AML-193 (cell line): ENCODE measurements at places on chromosomes 1 and 21.
A peak's percentile ranks its signal among the peaks of the same experiment; 100 is the strongest.

GRCh38 chr1:35539073-35539823 is 18.0 kb downstream of the KIAA0319L start:
- peak; percentile 23 for DNase-seq

DNA sequence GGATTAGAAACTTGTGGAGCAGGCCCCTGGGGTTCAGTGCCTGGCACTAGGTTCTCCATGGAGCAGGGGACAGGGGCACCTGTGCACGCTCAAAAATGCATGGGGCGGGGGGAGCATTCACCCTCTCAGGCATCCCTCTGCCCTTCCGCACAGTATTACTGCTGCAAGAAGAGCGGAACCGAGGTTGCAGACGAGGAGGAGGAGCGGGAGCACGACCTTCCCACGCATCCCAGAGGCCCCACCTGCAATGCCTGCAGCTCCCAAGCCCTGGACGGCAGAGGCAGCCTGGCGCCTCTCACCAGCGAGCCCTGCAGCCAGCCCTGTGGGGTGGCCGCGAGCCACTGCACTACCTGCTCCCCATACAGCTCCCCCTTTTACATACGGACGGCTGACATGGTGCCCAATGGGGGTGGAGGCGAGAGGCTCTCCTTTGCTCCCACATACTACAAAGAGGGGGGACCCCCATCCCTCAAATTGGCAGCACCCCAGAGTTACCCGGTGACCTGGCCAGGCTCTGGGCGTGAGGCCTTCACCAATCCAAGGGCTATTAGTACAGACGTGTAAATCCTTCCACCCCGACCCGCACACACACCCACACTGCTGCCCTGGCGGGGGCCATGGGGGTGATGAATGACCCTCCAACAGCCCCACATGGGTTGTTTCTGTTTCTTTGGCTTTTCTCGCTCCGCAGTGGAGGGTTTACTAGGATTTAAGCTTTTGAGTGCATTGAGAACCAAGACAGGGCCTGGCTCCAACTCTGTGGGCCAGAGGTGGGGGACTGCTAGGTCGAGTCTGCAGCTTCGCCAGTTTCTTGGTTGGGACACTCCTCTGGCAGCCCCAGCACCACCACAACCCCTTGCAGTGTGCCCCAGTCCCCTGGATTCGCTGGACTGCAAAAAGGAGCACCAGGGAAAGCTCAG is 63.7 kb downstream of the TOR1AIP2 start:
- DNase-seq = no peak

DNA sequence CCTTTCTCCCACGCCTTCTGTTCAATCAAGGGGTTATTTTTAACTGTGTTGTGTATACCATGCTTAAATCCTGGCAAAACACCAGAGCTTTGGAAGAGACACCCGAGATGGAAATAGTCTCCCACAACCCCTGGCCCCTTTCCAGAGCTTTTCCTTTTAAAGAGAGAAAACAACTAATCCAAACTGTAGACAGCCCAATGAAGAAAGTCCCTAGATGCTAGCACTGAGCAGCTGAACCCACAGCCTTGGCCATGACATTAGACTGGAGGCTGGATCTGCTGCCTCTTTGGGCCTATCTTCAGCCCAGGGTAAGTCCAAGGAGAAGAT is 64.9 kb upstream of the ARTN start:
- no peak for DNase-seq

- DNase-seq = no peak
These were observed 118.9 kb downstream of the OSBPL9 start for GRCh38 chr1:51735746-51736254.

- DNase-seq = peak; percentile 86
These were observed 6.7 kb downstream of the TRPM2 start for GRCh38 chr21:44360159-44360558.

- no peak for DNase-seq
These were observed 820.5 kb upstream of the TMPRSS15 start for GRCh38 chr21:19224090-19224489.

DNA sequence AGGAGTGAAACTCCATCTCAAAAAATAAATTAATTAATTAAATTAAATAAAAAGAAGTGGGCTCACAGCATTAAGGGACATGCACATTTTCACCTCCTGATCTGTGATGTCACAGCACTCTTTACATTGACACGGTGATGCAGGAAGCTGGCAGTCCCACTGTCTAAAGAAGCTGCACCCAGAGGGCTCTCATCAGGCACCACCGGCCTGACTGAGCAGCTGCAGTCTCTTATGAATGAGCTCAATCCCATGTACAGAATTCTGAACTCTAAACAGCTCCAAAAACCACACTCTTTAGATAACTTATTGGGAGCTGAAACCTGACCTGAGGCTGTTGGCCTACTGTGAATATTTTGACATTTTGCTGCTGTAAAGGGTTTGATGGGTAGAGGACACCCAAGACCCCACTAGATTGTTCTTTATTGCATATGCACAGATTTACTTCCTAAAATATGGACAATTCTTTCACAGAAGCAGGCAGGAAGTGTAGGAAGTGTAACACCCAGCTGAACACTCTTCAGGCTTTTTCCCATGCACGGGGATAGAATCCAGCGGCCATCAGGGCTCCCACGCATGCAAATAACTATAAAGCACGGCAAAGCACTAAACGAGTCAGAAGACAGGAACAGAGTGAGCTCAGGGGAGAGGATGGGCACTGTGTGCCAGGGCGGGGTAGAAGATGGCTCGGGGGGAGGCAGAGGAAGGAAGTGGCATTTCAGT is 46.2 kb downstream of the L1TD1 start:
- DNase-seq = no peak

DNA sequence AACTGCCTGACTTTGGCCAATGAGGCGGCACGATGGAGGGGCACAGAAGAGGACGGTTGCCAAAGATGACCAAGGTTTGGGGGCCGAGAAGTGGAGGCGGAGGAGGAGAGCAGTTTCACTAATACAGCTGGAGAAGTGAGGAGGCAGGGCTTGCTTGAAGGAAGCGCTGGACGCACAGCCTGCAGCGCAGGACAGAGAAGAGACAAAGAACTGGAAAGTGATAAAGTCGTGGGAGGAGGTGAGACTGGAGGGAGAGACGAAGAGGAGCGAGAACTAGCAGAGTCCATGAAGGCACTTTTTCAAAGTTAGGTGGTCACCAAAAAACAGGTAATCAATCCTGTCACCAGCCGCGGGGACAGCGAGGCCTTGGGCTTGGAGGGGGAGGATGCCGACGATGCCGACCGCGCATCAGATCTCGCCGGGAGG is 771 bp downstream of the PACC1 start:
- DNase-seq = peak; percentile 25

- no peak for DNase-seq
These were observed 9.6 kb downstream of the UMODL1 start for GRCh38 chr21:42080788-42081083.

DNA sequence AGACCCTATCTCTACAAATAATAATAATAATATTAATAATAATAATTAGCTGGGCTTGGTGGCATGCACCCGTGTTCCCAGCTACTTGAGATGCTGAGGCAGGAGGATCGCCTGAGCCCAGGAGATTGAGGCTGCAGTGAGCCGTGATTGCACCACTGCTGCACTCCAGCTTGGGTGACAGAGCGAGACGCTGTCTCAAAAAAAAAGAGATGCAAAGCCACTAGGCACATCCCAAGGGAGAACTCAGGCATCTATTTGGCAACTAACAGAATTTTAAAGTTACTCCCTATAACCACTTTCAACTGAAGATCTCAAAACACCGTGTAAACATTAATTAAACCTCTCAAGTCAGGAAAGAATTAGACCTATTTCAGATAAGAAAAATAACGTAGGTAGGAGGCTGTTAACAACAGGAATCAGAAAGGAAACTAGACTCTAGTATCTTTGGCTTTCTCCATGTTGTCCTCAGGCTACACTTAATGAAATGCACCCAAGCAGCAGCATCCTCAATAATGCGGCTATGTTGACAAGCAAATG is 3.7 kb downstream of the RNF19B start:
- DNase-seq = no peak

- DNase-seq = peak; percentile 44
These were observed 188.1 kb upstream of the SAMSN1 start for GRCh38 chr21:14734191-14734590.

DNA sequence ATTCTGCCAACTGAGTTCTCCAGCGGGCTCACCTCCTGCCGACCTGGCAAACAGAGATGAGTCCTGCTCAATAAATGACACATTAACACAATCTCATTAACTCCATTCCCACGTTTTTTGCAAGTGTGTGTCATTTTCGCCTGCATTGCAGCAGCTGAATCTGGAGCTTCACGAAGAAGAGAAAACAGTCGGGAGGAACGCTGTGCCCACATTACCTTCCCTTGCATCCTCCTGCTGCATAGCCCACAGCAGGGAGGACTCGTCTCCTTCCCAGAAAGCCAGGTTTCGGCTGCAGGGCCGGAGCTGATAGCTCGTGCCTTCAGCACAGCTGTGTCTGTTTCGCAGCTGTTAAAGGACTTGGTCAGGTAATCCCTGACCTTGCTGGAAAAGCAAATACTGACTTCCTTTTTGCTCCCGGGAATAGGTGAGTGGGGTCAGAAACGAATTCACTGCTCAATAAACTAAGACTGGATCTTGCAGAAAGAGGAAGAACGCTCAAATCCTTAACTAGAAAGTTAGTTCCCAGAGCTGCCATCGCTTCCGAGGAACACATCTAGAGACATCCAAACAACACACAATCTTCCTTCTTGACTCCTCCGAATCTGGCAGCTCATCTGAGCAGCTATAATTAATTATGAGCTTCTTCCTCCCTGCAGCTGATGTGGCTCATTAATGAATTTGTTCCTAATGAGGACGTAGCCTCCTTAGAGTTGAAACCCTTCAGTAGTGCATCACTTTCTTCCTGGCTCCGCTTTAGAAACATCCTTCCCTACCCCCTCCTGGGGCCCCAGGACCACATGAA is 33.0 kb downstream of the KANK4 start:
- no peak for DNase-seq

DNA sequence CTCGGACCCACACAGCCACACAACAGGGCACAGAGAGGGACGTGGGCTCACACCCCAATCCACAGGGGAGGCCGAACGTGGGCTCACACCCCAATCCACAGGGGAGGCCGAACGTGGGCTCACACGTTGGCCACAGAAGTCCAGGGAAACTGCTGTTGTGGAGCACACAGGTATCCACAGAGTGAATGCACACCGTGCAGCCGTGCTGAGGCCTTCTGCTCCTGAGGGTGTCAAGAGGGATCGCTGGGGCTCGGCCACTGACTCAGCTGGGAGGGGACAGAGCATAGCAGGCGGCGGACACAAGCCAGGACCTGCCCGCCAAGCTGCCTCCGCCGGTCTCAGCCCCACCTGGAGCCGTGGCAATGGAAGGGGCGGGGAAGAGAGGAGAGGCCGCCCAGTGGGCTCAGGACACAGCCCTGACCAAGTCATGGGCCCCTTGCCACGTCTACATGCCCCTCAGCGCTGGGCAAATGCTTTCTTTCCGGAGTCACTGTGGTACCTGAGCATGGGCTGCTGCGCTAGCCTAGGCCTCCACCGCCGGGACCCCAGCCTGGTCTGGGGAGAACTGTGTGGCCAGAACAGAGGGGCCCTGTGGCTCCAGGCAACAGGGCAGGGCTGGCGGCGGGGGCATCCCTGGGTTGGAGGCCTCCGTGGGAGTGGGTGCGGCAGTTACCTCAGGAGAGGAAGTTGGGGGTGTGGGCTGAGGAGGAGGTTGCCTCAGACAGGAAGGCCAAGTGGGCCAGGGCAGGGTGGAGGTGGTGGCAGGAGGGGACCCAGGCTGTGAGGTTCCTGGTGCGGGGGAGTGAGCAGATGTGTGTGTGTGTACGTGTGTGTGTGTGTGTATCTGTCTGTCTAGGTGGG is 1.2 kb downstream of the SYTL1 start:
- peak; percentile 82 for DNase-seq

DNA sequence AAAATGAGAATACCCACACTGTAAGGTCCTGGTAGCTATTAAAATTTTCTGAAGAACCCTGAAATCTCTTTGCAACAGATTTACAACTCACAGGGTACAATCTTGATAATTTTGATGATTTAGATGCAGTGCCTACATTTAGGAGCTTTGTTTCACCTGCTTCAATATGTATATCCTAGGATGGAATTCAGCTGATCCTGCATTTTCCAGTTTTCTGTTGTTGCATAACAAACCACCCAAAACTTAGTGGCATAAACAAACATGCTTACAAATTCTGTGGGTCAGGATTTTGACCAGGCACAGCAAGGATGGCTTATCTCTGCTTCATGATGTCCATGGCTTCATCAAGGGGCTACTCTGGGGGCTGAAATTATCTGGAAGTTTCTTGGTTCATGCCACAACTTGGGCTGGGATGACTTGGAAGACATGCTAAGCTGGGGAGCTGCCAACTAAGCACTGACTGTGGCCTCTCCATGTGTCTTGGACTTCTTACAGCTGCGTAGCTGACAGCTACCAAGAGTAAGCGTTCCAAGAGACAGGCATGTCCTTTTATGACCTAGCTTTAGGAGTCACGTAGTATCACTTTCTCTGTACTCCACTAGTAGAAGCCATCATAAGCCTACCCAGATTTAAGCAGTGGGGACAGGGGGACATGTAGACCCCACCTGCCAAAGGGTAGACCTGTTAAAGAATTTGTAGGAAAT is 108.5 kb downstream of the CACHD1 start:
- DNase-seq = no peak

GRCh38 chr1:44261171-44261817 is 48.0 kb downstream of the DMAP1 start:
- DNase-seq = no peak

GRCh38 chr21:25898671-25899070 is 163.9 kb downstream of the GABPA start:
- DNase-seq = no peak

GRCh38 chr1:106785176-106785575 is 271.3 kb upstream of the PRMT6 start:
- no peak for DNase-seq

GRCh38 chr1:9350960-9351359 is 58.3 kb downstream of the SPSB1 start:
- no peak for DNase-seq

DNA sequence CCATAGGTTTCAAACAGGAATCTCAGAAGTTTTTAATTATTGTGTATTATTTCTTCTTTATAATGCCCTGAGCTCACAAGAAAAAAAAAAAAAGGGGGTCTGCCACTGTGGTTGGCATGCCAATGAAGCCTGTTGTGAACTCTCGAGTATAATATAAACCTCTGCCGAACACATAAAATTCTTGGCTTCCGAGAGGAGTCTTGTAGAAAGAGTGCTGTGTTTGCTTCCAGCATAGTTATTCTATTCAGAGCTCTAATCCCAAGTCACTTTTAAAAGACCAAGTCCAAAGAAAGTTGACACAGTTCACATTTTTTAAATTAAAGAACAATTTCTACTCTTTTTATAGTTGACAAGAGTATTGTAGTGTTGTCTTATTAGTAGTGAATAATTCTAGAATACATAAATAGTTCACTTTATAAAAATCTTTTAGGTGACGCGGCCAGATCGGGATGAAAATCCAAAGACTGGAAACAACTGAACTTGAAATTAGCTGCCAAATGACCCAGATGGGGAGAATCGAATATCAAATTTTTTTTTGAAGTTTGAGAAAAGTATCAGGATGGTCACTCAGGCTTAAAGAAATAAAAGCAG is 293.2 kb downstream of the DUSP10 start:
- no peak for DNase-seq
